ENCODE measurements at places on chromosomes 12 and 14.

- DNase-seq = no peak
These were observed 15.4 kb downstream of the BEGAIN start for GRCh38 chr14:100571837-100572236.

- no peak for DNase-seq
These were observed 181.3 kb downstream of the CCDC59 start for GRCh38 chr12:82176761-82177490.

DNA sequence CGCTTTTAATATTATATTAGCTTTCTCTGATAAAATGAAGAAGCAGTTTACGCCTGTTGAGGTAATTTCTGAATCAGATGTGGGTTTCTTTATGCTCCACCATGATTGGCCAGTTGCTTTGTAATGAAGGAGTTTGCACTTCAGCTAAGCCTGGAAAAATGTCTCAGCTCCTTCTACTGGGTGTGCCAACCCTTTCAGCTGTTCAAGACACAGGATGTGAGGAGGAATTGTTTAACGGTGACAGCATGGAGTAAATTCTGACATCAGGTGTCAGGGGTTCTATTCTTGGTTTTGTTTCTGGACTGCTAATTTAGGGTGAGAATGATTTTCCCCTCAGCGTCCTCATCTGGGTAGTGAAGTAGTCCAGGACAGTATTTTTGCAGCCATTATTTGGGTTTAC is 43.5 kb downstream of the FLRT2 start:
- DNase-seq = no peak

- no peak for DNase-seq
These were observed 208.8 kb upstream of the EEA1 start for GRCh38 chr12:93137656-93138612.

- no peak for DNase-seq
These were observed 787.2 kb downstream of the GALC start for GRCh38 chr14:87205811-87206210.

DNA sequence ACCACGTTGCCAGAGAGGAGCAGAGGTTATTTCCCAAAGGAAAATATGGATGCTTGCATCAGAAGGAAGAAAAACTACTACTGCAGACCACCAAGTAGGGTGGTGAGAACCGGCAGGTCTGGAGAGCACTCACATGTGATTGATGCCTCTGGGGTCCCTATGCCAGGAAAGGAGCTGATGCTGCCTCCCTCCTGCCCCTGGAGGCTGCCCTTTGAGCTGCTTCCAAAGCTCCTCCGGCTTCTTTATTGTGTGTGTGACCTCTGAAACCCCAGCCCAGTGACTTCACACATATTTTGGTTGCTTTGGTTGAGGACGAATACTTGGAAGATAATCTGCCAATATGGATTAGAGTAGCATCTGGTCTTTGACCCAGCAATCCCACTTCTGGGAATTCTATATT is 133.4 kb downstream of the AACS start:
- DNase-seq = no peak

DNA sequence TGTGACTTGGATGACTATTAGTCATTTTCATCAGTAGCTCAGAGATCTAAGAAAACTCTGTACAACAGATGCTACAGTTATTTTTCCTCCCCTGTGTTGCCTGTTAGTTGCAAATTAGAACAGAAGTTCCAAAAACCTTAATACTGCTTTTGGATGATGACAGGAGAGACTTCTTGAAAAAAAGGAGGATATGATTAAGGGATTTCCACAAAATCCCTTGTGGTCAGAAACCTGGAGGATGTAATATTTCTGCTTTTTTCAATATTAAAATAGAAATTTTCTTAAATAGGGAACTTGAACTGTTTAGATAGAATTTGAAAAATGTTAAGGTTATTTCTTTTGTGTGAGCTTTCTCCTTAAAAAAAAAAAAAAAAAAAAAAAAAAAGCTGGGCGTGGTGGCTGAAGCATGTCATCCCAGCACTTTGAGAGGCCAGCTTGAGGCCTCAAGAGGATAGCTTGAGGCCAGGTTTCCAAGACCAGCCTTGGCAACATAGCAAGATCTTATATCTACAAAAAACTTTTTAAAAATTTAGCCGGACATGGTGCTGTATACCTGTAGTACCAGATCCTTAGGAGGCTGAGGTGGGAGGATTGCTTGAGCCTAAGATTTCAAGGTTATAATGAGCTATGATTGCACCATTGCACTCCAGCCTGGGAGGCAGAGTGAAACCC is 14.1 kb downstream of the CMAS start:
- DNase-seq = no peak

DNA sequence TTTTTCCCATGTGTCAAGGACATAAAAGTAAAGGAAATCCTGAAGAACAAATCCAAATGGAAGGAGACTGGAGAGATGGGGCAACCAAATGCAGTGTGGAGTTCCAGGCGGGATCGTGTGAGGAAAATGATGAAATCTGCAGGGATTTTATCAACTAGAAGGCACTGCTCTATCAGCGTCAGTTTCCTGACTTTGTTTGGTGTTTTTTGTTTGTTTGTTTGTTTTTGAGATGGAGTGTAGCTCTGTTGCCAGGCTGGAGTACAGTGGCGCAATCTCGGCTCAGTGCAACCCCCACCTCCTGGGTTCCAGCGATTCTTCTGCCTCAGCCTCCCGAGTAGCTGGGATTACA is 43.3 kb upstream of the GPR132 start:
- no peak for DNase-seq

DNA sequence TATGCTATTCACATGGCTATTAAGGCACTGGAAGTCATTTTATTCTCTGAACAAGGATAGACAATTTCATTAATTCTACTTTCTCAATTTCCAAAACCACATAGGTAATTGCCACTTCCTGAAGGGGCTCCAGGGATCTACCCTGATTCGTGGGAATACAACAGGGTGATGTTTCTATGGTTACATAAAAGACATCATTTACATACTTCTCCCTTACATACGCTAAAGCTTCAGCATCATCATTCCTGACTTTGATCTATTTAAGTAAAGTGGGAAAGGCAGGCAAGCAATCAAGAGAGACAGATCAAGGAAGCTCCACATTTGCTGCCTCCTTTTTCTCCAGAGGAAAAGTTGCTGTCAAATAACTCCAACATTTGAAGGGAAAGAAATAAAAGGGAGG is 118.8 kb upstream of the SINHCAF start:
- no peak for DNase-seq

DNA sequence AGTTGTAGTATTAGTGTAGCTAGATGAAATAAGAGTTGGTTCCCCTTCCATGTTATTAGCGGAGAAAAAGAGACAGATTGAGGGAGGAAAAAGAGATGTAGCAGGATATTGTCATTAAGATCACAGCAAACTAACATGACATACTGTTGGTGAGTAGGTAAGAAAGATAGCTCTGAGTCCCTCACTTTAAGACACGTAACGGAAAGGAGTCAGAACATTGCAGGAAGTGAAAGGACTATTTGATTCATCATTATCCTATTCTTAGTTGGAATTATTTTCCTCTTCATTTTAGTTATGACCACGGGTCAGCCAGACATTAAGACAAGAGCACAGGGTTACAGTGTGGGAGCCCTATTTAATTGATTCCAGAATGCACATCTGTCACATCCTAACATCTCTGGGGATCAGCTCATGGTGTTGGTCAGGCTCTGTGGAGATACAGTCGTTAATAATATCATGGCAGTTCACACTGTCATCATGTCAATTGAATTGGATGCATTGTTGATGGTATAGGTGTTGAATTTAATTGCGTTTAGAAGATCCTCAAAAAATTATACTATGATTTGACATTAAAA is 55.0 kb downstream of the TMX1 start:
- no peak for DNase-seq

DNA sequence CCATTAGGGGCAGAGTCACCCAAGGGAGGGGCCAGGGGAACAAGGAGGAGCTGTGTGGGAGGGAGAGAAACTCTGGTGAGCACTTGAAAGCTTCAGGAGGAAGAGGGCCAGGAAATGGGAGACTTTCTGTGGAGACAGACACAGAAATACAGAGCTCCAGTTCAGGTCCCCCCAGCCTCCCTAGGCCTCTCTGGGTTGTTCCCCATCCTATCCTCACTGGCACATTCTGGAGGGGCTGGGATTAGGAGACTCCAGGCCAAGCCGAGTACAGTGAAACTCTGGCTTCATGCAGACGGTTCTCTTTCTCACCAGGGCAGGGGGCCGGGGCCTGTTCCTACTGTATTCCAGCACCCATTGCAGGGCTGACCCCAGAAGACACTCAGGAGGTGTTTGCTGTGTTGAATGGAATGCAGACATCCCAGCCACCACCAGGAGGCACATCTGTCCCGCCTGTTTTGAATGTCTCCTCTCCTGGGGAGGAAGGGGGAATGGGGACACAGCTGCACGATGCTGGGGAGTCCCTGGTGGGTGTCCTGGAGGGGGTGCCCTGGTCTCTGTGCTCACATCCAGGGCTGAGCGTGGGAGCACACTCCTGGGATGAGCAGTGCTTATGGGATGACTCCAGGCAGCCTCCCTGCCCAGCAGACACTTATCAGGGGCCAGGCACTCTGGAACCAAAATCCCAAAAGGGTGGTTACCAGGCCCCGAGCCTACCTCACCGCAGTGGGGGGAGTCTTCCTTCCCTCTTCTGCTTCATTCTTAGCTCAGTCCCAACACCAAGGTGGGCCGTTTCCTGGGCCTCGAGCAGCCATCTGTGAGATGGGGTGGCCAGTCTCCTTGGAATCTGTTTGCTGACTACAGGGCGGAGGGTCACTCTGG is 5.5 kb upstream of the KRT84 start:
- DNase-seq = peak; percentile 46

GRCh38 chr14:80239631-80240030 is 28.3 kb upstream of the DIO2 start:
- DNase-seq = no peak

DNA sequence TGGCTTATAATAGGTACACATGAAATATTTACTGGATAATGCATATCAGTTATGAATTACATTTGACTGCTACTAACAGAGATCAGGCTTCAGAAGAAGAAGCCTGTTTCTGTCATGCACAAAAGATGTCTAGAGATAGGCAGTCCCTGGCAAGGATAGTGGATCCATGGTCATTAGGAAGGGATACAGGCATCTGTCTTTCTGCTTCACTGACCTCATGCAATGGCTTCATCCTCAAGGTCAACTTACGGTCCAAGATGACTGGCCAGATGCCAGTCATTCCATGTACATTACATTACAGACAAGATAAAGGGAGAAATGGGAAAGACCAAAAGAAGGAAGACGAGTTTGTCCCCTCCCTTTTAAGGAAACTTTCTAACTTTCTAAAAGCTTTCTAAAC is 94.0 kb downstream of the NUAK1 start:
- no peak for DNase-seq

DNA sequence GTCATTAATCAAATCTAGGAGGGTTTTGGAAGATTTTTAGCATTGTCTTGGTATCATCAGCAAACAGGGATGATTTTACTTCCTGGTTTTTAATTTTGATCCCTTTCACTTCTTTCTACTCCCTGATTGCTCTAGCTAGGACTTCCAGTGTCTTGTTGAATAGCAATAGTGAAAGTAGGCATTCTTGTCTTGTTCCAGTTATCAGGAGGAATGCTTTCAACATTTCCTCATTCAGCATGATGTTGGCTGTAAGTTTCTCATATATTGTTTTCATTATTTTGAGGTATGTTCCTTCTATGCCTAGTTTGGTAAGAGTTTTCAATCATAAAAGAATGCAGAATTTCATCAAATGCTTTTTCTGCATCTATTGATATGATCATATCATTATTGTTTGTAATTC is 244.2 kb upstream of the CLEC14A start:
- no peak for DNase-seq

GRCh38 chr12:2075508-2076195 is 22.9 kb downstream of the CACNA1C start:
- no peak for DNase-seq

DNA sequence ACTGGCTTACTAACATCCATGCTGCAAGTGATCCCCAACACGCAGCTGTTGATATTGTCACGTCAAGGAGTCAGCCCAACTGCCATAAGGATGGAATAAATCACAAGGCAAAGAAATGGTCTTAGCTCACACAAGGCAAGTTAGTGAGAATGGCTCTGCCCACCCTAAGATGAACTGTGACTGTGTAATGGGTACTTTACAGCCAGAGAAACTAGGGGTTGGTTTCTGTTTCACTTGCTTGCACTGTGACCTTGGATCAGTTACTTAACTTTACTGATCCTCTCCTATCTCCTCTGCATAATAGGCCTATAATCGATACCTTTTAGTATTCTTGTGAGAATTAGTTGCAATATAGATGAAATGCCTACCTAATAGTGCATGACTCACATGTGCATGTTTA is 52.2 kb upstream of the ANO2 start:
- no peak for DNase-seq

- no peak for DNase-seq
These were observed 57.9 kb upstream of the TMX1 start for GRCh38 chr14:51182131-51182565.

DNA sequence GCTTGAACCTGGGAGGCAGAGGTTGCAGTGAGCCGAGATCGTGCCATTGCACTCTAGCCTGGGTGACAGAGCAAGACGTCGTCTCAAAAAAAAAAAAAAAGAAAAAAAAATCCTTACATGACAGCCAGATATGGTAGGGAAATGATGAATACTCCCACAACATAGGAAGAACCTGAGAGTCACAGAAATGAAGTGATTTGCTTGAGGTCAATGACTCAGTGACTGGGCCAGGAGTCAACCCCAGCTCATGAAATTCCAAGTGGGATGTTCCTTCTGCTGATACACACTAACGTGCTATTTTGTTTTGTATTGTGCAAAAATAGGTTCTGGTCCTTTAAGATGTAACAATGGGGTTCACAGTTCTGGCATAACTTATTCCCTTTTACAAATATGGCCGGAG is 9.0 kb downstream of the RHOF start:
- DNase-seq = no peak

GRCh38 chr12:114926341-114926740 is 242.4 kb upstream of the TBX3 start:
- DNase-seq = no peak

- DNase-seq = no peak
These were observed 82.1 kb upstream of the CAPRIN2 start for GRCh38 chr12:30836656-30837445.

DNA sequence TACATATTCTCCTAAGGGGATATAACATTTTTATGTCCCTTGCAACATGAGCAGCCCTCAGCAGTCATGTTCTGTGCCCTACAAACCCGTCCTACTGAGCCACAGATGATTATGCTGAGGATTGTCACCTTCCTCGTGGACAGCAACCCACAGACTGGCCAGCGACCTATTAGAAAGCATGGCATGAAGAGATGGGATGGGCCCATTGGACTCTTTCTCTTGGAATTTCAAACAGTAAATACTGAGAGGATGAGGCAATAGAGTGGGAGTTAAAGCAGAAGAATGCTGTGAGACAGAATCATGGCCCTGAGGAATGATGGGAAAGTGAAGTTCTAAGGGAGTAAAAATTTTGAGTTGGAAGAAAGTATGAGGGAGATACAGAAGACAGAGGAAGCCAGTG is 149.9 kb upstream of the BTG1 start:
- no peak for DNase-seq

DNA sequence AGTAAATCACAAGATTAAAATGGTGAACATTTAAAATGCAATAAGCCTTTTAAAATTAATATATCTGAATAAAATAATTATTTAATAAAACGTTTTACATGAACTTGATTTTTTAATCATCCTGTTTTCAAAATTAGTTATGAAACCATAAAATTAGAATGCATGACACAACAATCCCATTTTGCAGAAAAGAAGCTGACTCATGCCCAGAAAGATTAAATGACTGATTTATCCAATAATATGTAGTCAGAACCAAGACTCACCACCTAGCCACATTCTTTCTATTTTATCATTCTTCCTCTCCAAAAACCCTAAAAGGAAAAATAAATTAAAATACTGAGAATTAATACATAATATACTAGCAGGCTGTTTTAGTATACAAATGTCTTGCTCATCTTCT is 83.0 kb upstream of the LGR5 start:
- no peak for DNase-seq

- DNase-seq = no peak
These were observed 20.2 kb upstream of the AEBP2 start for GRCh38 chr12:19419086-19419485.

Data from HEK293T (cell line).